ENCODE measurements at places on chromosomes 3 and 15.

DNA sequence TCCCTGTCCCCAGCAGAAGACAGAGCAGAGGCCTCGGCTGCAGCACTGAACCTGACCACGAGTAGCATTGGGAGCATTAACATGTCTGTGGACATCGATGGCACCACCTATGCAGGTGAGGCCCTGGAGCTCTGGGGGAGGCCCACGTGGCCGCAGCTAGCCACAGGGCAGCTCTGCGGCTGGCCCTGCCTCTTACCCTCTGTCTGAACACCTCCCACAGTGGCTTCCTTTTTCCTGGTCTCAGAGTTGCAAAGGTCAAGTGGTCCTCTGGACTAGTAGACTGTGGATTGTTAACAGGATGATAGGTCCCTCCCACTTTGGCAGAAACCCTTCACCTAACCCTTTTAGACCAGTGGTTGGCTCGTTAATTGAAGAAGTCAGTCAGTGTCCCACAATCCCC, 22.5 kb upstream of the CLK3 start:
- DNase-seq = no peak

DNA sequence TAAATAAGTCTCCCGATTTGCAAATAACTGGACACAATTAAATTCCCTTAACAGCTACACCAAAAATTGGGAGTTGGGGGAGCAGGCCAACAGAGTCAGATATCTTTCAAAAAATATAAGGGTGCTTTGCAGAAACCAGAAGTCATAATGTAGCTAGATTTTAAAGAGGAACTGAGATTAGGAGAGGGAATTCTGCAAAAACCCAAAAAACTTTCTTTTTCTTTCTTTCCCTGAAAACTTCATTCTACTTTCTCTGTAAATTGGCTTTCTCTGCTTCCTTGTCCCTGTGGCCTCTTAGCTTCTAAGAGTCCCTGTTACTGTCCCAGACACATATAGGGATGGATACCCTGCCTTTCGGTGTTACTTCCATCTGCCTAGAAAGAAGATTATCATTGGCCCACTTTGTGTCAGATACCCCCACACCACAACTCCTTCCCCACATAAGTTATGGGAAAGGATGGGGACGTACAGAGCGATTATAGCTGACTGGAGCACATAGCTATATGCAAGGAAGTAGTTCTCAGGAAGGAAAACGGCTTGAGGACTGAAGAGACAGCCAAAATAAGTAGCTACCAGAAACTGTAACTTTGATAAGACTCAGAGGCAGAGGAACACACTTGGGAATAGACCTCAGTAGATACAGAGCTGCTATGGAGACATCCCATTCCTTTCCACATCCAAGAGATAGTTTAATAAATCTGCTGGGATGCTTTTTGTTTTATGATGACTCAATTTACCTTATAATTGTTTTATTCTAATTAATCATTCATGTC, 129.1 kb upstream of the TGFBR2 start:
- no peak for DNase-seq

DNA sequence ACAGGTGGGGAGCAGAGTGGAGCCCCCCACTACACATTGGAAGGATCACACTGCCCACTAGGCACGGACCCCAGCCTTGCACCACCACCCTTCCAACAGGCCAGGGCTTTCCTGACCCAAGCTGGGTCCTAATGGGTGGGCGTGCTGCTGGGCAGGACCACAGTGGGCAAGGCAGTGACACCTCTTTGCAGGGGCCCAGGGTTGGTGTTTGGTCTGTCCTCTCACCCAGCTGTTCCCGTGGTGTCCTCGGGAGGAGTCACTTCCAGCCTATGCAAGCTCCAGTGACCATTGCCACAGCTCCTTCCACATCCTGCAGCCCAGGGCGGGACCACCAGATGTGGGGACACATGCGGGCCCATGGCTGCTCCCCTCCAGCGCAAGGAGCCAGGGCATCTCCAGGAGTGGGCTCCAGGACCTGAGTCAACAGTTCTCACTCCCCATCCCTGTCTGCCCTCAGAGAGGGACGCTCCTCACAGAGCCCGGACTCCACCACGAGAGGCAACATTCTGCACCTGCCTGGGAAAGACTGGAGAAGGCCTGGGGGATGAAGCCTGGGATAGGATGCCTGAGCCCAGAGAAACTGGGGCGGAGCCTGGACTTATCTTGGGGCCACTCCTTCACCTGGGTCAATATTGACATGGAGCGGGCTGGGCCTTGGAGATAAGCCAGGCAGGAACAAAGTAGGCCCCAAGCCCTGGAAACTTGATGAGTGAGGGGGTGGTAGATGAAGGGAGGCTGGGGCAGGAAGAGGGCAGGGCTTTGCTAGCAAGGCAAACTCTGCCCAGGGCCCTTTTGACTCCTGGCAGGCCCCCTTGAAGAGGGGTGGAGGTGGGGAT, 3.9 kb upstream of the VILL start:
- no peak for DNase-seq

GRCh38 chr3:123723070-123723469, 138.2 kb upstream of the HACD2 start:
- no peak for DNase-seq

DNA sequence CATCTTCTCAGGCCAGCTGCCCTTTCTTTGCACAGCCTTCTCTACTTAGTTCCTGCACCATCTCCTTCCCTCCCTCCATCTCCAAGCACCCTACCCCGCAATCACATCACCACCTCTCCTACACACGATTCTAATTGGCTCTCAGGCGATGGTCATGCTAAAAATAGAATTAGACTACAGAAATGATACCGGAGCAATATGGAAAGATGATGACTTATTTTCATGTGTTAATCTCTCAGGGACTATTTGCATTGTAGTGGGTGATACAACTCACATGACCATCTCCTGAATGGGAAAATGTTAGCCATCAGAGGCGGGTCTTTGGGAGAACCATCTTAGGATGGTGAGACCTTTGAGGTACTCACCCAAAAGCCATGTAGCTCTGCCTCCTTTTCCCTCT, 54.7 kb upstream of the PPARG start:
- no peak for DNase-seq

GRCh38 chr3:153714016-153714415, 407.2 kb upstream of the ARHGEF26 start:
- no peak for DNase-seq

DNA sequence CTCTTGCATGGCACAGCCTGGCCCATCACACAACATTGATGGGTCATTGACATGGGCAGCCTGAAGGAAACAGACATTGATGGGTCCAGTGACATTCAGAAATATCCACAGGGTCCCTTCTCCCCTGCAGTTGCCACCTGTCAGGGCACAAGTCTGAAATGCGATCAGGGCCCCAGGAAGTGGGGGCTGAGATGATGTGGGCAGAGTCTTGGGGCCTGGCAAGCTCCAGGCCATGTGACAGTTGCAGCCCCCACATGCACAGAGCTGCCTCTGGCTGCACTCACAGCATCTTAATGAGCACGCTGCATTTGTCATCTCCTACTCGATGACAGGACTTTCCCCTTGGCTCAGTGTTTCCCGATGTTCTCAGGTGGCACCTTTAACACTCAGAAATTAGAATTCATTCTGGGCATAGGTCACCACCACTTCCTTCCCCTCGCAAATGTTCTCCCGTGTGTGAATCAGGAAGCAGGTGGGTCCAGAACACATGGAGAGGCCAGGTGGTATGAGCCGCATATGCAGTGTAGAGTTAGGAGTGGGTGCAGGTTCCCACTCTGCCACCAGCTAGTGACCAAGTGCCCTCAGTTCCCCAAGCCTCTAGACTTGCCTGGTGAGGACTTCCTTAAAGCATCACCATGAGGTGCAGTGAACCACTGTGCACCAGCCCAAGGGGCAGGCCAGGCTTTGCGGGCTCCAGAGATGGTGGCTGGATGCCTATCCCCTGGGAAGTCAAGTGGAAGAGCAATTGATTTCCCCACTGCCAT, 1.6 kb upstream of the TXNRD3 start:
- no peak for DNase-seq
